Activated naive CD8-positive, alpha-beta T cell treated with anti-CD3 and anti-CD28 coated beads, Interleukin-2, amount 50 U/mL, for 24 hours (primary cell): ENCODE measurements at places on chromosomes 3 and 15.

GRCh38 chr15:61534986-61535385 is 305.9 kb upstream of the RORA start:
- no peaks in the 10 kb centered on the region for H3K36me3 ChIP-seq
- no peak overlapping the region for H3K27ac ChIP-seq
- H3K27me3 ChIP-seq, result peaks cover 2% of the 10 kb centered on the region
- no peak for DNase-seq

- H3K27me3 ChIP-seq, result no peaks in the 10 kb centered on the region
- no peaks in the 10 kb centered on the region for H3K4me1 ChIP-seq
- no peak overlapping the region for H3K4me3 ChIP-seq
- no peak for DNase-seq
- no peak overlapping the region for H3K27ac ChIP-seq
Observed at GRCh38 chr3:167146911-167147310, 233.2 kb downstream of the ZBBX start.

DNA sequence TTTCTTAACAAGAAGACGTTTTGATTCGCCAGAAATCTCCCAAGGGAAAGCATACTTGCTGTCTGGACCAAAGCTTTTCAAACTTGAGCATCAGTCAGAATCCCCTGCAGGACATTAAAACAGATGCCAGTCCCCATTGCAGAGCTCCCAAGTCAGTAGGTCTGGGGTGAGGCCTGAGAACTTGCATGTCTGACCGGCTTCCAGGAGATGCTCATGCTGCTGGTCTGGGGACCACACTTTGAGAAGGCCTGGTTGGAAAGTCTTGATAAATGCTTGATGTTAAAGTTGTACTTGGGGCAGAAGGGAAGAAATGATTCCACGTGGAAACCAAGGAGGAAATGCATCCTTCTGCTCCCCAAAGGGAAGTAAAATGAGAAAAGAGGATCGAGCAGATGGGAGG is 24.3 kb upstream of the CAV3 start:
- no peak overlapping the region for H3K27ac ChIP-seq
- H3K4me1 ChIP-seq, result no peaks in the 10 kb centered on the region
- no peaks in the 10 kb centered on the region for H3K27me3 ChIP-seq
- no peak for DNase-seq

GRCh38 chr3:136624371-136624770 is 127.8 kb downstream of the STAG1 start:
- no peak overlapping the region for H3K4me3 ChIP-seq
- no peak overlapping the region for H3K27ac ChIP-seq
- DNase-seq, result no peak
- no peaks in the 10 kb centered on the region for H3K27me3 ChIP-seq
- peaks cover 37% of the 10 kb centered on the region for H3K36me3 ChIP-seq

DNA sequence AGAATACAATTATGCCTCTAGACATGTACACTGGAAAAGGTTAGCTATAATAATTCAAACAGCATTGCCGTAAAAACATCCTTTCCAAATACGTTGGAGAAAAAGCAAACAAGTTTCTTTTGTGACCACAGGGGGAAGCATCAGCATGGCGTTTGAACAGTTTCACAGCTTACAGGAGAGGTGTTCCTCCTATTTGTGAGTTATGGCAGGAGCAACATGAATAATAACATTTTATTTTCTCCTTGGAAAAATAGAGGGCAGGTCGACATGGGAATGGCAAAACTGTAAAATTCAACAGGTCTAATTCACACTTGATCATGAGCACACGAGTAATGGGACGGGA is 39.7 kb upstream of the GADL1 start:
- H3K27ac ChIP-seq, result no peak overlapping the region
- no peak overlapping the region for H3K4me3 ChIP-seq
- peaks cover 6% of the 10 kb centered on the region for H3K4me1 ChIP-seq
- no peak for DNase-seq
- H3K36me3 ChIP-seq, result no peaks in the 10 kb centered on the region

GRCh38 chr3:181735911-181736310 is 24.2 kb downstream of the SOX2 start:
- DNase-seq, result no peak
- no peak overlapping the region for H3K27ac ChIP-seq
- H3K4me3 ChIP-seq, result no peak overlapping the region
- peaks cover 15% of the 10 kb centered on the region for H3K27me3 ChIP-seq

DNA sequence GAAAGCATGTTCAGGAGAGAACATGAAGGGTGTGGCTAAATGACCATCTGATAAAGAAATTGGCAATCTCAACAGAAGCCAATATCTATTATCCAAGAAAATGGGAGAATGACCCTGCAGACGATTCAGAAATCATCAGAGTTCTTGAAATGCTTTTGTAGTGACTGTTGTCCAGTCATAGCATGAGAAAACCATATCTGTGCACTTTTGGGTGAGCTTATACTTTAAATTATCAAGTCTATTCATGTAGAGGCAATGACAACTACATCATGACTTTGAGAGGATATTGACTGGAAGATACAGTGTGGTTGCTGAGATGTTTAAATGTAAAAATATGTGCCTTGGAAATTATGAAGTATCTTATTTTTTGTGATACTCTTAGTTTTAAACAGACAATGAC is 57.6 kb upstream of the AZI2 start:
- no peak overlapping the region for H3K27ac ChIP-seq
- H3K36me3 ChIP-seq, result no peaks in the 10 kb centered on the region
- H3K4me1 ChIP-seq, result no peaks in the 10 kb centered on the region
- H3K27me3 ChIP-seq, result no peaks in the 10 kb centered on the region
- no peak overlapping the region for H3K4me3 ChIP-seq
- no peak for DNase-seq

GRCh38 chr3:70558956-70559355 is 246.5 kb upstream of the MDFIC2 start:
- no peak for DNase-seq
- H3K4me1 ChIP-seq, result peaks cover 4% of the 10 kb centered on the region
- no peaks in the 10 kb centered on the region for H3K27me3 ChIP-seq
- no peak overlapping the region for H3K4me3 ChIP-seq

- H3K36me3 ChIP-seq, result no peaks in the 10 kb centered on the region
- H3K27me3 ChIP-seq, result no peaks in the 10 kb centered on the region
- H3K4me1 ChIP-seq, result no peaks in the 10 kb centered on the region
- no peak overlapping the region for H3K27ac ChIP-seq
- H3K4me3 ChIP-seq, result no peak overlapping the region
Observed at GRCh38 chr15:27500206-27500605, 529.2 kb downstream of the GABRG3 start.

DNA sequence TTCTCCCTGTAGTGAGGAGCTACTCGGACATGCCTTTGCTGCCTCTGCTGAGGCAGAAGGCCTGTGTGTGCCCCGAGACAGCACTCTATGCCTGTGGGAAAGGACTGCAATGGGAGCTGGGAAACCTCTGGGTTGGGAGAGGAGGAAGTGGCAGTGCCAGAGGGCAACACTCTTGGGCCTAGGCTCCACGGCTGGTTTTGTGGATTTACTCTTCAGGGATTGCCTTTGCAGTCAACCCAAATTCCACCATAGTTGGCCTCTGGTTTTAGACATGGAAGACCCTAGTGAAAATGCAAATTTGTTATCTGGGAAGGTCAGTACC is 46.8 kb downstream of the ITGA11 start:
- no peak for DNase-seq
- peaks cover 1% of the 10 kb centered on the region for H3K27me3 ChIP-seq
- no peaks in the 10 kb centered on the region for H3K4me1 ChIP-seq
- no peak overlapping the region for H3K27ac ChIP-seq
- no peaks in the 10 kb centered on the region for H3K36me3 ChIP-seq

DNA sequence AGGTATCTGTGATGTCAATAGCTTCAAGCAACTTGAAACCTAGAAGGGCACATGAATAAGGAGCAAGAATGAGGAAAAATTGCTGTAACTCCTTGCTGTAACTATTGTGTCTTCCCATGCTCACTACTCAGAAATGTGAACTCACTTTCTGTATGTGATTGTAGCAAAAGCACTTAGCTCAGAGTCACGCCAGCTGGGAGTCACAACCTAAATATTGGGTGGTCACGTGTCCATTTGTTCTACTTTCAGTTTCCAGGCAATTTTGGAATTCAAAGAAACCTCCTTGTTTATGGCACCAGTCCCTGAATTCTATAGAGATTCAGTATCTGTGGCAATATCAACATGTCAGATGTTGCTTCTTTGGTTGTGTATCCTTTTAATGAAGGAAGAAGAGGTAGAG is 241.6 kb upstream of the AZI2 start:
- no peaks in the 10 kb centered on the region for H3K36me3 ChIP-seq
- no peak for DNase-seq
- H3K27ac ChIP-seq, result no peak overlapping the region
- H3K27me3 ChIP-seq, result peaks cover 1% of the 10 kb centered on the region
- H3K4me1 ChIP-seq, result no peaks in the 10 kb centered on the region

DNA sequence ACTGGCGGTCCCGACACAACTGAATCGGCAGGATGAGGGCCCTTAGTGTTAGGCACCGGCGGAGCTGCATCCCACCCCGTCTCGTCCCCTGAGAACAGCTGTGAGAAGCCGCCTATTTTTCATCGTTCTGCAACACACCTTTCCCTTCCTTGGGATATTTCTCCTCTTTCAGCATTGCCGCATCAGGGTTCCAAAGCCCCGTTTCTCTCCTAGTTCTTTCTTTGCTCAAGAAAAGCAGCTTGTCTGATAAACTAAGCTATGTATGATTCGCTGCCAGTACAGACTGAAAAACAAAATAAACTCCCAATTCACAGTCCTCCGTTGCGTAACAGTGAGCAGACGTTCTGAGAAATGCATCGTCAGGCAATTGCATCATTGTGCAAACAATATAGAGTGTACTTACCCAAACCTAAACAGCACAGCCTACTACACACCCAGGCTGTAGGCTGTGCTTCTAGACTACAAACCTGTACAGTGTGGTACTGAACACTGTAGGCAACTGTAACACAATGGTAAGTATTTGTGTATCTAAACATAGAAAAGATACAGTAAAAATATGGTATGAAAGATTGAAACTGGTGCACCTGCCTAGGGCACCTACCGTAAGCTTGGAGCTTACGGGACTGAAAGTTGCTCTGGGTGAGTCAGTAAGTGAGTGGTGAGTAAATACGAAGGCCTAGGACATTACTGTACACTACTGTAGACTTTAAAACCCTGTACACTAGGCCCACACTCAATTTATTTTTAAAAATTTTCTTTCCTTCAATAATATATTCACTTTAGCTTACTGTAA is 8.9 kb upstream of the ADAMTS17 start:
- peaks cover 6% of the 10 kb centered on the region for H3K27me3 ChIP-seq
- no peaks in the 10 kb centered on the region for H3K36me3 ChIP-seq
- no peak overlapping the region for H3K27ac ChIP-seq
- H3K4me3 ChIP-seq, result peak overlapping the region; percentile 32
- H3K4me1 ChIP-seq, result peaks cover 11% of the 10 kb centered on the region

GRCh38 chr3:126256251-126256650 is 75.9 kb upstream of the ALDH1L1 start:
- no peak overlapping the region for H3K27ac ChIP-seq
- peaks cover 2% of the 10 kb centered on the region for H3K4me1 ChIP-seq
- H3K27me3 ChIP-seq, result peaks cover 6% of the 10 kb centered on the region
- no peak for DNase-seq
- H3K4me3 ChIP-seq, result no peak overlapping the region

GRCh38 chr3:58218904-58219303 is 8.1 kb upstream of the DNASE1L3 start:
- H3K36me3 ChIP-seq, result no peaks in the 10 kb centered on the region
- DNase-seq, result no peak
- no peaks in the 10 kb centered on the region for H3K27me3 ChIP-seq
- H3K4me1 ChIP-seq, result peaks cover 43% of the 10 kb centered on the region
- H3K4me3 ChIP-seq, result no peak overlapping the region

GRCh38 chr3:50050361-50050760 is 38.4 kb upstream of the RBM5 start:
- peaks cover 34% of the 10 kb centered on the region for H3K36me3 ChIP-seq
- no peak overlapping the region for H3K27ac ChIP-seq
- peaks cover 5% of the 10 kb centered on the region for H3K4me1 ChIP-seq
- no peak overlapping the region for H3K4me3 ChIP-seq
- no peak for DNase-seq
- no peaks in the 10 kb centered on the region for H3K27me3 ChIP-seq

- DNase-seq, result no peak
- H3K27ac ChIP-seq, result no peak overlapping the region
- H3K36me3 ChIP-seq, result no peaks in the 10 kb centered on the region
- H3K4me3 ChIP-seq, result no peak overlapping the region
- H3K27me3 ChIP-seq, result peaks cover 12% of the 10 kb centered on the region
- H3K4me1 ChIP-seq, result peaks cover 4% of the 10 kb centered on the region
Observed at GRCh38 chr3:139113231-139113992, 68.7 kb upstream of the PRR23C start.

- H3K27me3 ChIP-seq, result no peaks in the 10 kb centered on the region
- peaks cover 3% of the 10 kb centered on the region for H3K4me1 ChIP-seq
- H3K27ac ChIP-seq, result no peak overlapping the region
- peaks cover 45% of the 10 kb centered on the region for H3K36me3 ChIP-seq
- H3K4me3 ChIP-seq, result no peak overlapping the region
- no peak for DNase-seq
Observed at GRCh38 chr3:185912929-185913901, 24.6 kb downstream of the TRA2B start.

DNA sequence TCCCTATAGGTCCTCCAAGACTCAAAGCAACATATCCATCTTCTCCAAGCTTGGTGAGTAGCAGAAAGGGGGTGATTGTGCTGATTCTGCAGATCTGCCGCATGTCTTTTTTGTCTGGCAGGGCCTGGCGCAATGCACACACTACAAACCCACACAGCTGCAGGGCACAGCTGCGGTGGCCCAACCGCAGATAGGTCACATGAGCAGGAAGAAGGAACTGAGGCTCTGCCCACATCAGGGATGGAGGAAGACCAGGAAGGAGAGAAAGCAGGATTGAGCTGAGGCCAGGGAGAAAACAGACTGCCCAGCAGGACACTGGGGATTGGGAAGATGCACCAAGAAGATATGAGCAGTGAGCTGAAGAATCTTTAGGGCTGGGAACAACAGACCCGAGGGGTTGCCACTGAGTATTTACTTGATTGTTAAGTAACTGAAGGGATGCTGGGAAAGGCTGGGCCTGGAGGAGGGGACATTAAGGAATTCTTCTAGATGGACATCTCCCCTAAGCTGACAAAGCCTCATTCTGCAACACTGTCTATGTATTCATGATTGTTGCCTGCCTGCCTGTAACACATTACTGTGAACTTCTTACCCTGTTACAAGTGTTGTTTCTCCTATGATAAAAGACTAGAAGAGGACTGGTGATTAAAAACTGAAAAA is 126.7 kb downstream of the MYLK start:
- H3K27me3 ChIP-seq, result peaks cover 11% of the 10 kb centered on the region
- H3K36me3 ChIP-seq, result no peaks in the 10 kb centered on the region
- H3K27ac ChIP-seq, result no peak overlapping the region
- DNase-seq, result no peak
- H3K4me1 ChIP-seq, result peaks cover 10% of the 10 kb centered on the region
- H3K4me3 ChIP-seq, result no peak overlapping the region

DNA sequence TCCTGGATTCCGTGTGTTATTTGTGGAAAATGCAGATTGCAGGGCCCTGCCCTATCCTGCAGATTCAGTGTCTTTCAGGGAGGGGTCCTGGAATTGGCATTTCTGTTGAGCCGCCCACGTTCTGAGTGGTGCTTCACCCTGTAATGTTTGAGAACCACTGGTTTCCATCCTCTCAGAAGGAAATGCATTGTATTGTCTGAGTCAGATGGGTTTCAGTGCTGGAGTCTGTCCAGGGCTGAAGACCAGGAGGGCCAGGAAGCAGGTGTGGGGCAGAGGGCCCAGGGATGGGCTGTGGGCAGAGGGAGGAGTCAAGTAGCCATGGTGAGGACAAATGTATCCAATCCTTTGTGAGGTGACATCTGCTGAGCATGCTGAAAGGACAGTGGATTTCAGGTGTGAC is 123.8 kb downstream of the SV2B start:
- H3K4me3 ChIP-seq, result no peak overlapping the region
- no peaks in the 10 kb centered on the region for H3K4me1 ChIP-seq
- no peaks in the 10 kb centered on the region for H3K36me3 ChIP-seq
- no peak for DNase-seq
- H3K27ac ChIP-seq, result no peak overlapping the region
- H3K27me3 ChIP-seq, result peaks cover 22% of the 10 kb centered on the region

- H3K36me3 ChIP-seq, result peaks cover 12% of the 10 kb centered on the region
- no peaks in the 10 kb centered on the region for H3K4me1 ChIP-seq
- H3K4me3 ChIP-seq, result no peak overlapping the region
- H3K27me3 ChIP-seq, result no peaks in the 10 kb centered on the region
Observed at GRCh38 chr3:170240671-170241070, 18.4 kb downstream of the PRKCI start.
